SK-MEL-5 (cell line): ENCODE measurements at places on chromosomes 1 and 21. TPM values are rescaled to one million over a fixed set of nuclear protein-coding genes. Genes with fewer than 3 reads are reported as not detected.

DNA sequence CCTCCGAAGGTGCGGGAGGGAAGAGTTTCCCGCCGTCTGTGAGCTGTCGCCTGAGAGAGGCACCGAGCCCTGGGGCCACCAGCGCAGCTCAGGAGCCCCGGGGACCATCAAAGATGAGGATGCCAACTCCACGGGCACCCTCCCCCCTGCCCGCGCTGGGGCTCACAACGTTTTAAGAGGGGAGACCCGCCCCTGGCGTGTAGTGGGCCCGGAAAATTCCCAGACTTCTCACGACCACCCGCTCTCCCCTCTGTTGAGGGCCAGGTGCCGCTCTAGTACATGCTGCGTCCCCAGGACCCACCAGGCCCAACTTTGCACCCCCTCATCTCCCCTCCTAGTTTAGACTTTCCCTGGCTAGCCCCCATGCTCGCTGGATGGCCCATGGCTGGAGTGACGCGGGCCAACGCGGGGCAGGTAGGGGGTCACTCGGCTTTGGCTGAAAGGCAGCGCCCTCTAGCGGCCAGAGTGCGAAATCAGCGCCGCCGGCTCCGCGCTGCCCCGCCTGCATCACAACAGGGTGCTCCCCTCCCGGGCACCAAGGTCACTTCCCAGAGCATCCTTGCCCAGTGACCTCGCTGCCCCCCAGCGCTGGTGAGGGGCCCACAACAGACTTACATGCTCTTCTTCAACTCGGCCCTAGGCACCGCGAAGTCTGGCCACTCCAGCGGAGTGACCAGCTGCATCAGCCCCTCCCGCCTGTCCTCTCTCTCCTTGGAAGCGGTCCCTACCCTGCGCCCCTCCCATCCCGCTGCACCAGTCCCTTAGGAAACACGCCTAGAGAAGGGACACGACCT lies 1.8 kb downstream of the CD160 start:
- peak; percentile 75 for DNase-seq

- no peak for DNase-seq
These were observed 808 bp upstream of the SERINC2 start for GRCh38 chr1:31412205-31412604.

DNA sequence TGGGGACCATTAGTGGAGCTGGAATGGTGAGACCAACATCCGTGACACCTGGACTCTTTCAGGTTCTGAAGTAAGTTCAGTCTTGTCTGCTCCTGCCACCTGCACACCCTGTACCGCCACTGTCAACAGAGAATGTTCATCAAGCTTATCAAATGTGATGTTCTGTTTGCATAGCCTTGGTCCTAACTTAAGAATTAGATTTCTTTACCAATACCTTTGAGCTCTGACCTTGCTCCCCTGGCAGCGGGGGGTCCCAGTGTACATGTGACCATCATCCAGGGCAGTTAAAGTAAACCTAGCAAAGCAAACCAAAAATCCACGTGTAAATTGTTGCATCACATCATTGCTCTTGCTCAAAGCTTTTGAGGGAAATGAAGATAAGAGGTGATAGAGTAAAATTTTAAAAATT lies 14.5 kb downstream of the SLC25A33 start:
- no peak for DNase-seq

GRCh38 chr1:154607106-154607608 lies 829 bp downstream of the ADAR start:
- DNase-seq = no peak

GRCh38 chr1:222390181-222390580 lies 157.7 kb downstream of the HHIPL2 start:
- DNase-seq = no peak

DNA sequence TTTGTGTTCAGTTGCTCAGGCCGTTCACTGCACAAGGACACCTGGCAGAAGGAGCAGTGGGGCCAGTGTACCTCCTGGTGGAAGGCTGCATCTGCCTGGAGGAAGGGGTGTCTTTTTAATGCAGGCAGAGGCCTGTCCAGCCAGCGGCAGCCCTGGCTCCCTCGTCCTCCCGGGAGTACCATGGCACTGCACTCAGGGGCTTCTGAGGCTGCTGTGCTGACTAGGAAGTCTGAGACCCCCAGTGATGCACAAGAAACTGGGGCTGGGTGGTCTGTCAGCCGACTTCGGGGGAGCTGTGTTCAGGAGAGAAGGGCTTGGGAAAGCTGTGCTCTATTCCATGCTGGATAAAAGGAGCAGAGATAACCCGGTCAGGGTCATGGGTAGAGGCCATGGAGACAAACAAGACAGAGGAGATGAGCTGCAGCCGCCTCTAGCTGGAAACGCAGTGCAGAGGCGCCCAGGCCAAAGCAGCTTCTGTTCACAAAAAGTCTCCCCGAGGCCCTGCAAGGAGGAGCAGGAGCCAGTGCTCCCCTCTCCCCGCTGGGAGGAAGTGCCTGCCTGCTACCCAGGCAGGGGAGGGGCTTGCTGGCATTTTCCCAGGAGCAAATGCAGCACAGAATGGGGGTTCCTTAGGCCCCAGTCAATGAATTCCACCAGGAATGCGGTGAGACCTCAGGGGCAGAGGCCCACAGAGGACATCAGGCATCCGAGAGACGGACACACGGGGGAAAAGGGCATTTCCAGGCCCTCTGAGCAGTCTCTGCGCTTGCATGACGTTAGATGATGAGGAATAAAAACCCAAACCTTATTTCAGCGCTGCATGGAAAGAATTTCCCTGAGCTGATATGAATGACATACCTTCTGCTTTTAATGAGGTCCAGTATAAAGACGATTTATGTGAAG lies 17.2 kb upstream of the C2CD2 start:
- DNase-seq = no peak

TSPAN2 gene
- not detected in 2 replicates for total RNA-seq

EPHX1 gene
- total RNA-seq = 20.7 and 21.8 TPM in 2 replicates

BACH1 gene
- total RNA-seq = 26.7 and 28.6 TPM in 2 replicates

- no peak for DNase-seq
These were observed 65.3 kb downstream of the VAV3 start for GRCh38 chr1:107899655-107900054.

SLC6A17 gene
- total RNA-seq = 5.7 and 6.9 TPM in 2 replicates

DNA sequence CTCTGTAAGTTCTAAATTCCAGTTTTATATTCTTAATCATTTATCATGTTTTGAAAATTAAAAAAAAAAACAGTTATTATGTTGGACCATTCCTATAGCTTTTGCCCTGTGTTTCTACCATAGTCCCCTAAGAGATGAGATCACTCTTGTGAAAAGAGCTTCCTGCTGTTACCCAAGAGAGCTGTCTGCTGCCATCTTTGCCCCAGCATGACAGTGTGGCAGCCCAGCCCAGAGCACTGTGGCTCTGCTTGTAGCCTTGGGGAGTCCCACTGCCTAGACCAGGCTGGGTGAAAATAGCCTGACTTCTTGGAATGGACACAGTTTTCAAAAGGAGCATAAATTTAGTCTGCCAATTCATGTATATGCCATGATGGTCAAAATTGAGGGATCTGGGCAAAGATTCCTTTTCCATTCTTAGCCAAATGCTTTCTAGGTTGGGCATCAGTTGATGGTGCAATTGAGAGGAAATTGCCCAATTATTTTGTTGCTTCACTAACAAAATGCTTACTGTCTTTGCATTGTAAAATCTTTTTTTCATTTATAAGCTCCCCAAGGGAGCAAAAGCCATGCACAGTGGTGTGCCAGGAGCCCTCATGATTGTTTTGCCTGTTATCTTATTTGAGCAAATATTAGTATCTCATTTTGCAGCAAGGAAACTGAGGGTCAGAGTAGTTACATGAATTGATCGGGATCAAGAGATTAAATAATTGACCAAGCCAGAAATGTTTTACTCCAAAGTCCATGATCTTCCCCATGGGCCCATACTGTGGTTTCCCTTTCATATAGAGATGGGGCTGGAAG lies 72.8 kb downstream of the ETS2 start:
- DNase-seq = no peak

S100A7A gene
- not detected in 2 replicates for total RNA-seq

RNU1-1 gene
- total RNA-seq = under 0.01 TPM in 1 of 2 replicates, not detected in the other

STIL gene
- 11.3 and 11.9 TPM in 2 replicates for total RNA-seq

GRCh38 chr1:52281518-52281917 lies 84.5 kb downstream of the CC2D1B start:
- no peak for DNase-seq

AQP10 gene
- total RNA-seq = not detected in 2 replicates

- DNase-seq = no peak
These were observed 85.5 kb downstream of the VWA5B1 start for GRCh38 chr1:20376171-20376570.

DNA sequence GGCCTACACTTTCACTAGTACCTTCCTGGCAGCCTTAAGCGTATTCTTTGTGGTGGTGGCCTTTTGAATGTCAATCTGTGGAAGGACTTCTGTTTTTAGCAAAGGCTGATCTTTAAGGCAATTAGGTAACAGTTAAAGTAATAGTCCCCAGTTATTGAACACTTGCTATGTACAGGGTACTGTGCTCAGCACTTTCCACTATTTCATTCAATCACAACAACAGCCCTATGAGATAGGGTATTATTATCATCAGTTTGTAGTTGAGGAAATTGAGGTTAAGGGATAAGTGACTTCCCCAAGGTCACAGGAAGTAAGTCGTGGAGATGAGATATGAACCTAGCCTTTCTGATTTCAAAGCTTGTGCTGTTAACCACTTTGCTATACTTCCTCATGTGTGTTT lies 185.7 kb downstream of the ST6GALNAC3 start:
- no peak for DNase-seq

- peak; percentile 75 for DNase-seq
These were observed 4.1 kb upstream of the TFAP2E start for GRCh38 chr1:35568975-35569395.

CRABP2 gene
- 0.29 TPM in 1 of 2 replicates, not detected in the other for total RNA-seq

ZZZ3 gene
- 100 and 105 TPM in 2 replicates for total RNA-seq

DNA sequence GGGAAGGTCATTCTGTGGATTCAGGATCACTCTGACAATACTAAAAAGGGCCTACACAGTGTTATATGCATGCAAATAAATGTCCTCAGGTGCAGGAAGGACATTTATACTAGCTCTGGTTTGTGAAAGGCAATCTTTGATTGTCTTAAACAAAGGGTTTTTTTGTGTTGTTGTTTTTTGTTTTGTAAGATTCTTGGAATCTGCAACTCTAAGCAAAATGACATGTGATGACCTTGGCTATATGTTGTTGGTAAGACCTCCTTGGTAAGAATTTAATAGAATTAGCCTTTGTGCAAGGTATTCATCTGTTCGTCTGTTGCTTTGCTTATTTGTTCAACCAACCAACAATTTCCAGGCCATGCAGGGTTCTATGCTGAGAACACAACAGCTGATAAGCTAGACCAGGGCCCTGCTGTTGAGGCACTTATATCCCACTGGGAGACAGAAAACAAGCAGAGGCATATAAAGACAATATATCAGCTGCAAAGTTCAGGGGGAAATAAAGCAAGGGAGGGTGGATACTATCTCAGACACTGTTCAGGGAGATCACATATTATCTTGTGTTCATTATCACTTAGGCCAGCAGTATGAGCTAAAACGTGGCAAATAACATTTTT lies 60.3 kb downstream of the FH start:
- DNase-seq = peak; percentile 26
